HuH-7 (cell line): ENCODE measurements at places on chromosomes 7 and 10.
A peak's percentile ranks its signal among the peaks of the same experiment; 100 is the strongest.

DNA sequence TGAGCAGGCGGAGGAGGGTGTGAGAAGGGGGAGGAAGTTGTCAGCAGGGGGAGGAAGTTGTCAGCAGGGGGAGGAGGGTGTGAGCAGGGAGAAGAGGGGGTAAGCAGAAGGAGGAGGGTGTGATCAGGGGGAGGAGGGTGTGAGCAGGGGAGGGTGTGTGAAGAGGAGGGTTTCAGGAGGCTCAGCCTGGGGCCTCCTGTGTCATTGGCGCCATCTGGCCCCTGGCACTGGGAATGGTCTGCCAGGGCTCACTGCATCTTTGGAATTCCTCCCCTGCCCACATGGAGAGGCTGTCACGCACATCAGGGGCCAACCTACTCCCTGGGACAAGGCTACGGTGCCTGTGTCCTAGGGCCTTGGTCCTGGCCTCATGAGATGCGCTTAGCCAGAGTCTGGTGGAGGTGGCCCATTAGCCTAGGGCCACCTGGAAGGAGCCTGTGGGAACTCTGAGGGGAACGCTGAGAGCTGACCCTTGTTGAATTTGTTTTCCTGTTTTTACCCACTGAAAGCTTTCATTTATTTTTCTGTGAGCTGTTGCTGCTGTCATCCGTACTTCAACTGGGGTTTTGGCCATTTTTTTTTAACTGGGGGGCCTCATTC, 18.0 kb downstream of the CAMK2B start:
- DNase-seq = no peak

DNA sequence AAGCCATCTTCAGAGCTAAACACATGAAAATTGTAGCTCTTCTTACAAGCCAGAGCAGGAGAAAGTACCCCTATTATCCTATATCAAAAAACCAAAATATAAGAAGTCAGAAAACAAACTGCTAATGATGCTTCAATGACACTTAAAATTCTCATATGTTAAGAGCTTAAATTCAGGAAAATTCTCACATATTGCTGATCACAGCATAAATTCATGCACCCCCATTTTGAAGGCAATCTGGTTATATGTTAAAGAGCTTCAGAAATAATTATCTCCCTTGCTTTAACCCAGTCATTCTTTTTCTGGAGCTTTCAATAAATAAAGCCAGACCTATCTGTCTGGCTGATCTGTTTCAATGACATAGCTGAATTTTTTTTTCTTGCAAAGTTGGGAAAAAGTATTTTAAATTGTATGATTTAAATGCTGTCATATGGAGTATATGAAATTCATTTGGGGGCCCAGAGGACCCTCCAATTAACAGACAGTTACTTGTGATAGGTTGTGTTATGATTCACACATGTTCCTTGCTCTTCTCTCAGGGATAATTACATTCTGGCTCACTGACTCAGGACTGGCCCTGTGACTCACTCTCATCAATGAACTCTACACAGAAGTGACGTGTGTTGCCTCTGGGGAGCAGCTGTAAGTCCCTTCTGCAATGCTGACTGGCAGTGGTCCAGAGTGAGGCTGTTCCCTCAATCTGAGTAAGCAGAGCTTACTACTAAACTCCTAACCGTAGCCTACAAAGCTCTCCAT, 85.2 kb downstream of the HGF start:
- peak; percentile 17 for DNase-seq

GRCh38 chr10:87541114-87541513, 36.4 kb downstream of the MINPP1 start:
- no peak for DNase-seq

- peak; percentile 36 for DNase-seq
These were observed 2.5 kb downstream of the JCAD start for GRCh38 chr10:30056767-30057355.

DNA sequence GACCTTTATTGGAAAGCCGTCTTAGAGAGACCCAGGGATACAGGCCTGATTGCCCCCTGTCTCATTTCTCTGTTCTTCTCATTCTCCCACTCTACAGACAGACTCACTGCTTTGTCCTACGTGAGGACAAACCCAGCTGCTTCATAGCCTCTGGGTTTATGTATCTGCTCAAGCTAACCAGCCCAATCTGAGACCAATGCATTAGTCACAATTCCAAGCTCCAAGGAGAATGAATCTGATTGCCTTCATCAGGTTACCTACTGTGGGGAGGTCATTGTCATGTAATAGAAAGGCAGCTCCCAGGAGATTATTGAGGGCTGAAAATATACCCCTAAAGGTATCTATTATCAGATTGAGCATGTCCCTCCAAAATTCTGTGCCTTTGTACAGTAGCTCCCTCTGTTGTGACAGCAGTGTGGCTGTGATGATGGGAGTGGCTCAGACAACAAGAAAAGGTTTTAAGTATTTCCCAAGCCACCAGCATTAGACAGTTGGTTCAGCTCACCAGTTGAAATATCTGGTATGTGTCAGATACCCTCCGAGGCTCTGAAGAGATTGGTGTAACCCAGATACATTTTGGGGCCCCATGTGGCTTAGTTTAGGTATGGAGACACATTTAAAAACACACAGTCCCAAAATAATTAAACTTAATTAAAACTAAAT, 123.1 kb upstream of the EEPD1 start:
- DNase-seq = no peak

DNA sequence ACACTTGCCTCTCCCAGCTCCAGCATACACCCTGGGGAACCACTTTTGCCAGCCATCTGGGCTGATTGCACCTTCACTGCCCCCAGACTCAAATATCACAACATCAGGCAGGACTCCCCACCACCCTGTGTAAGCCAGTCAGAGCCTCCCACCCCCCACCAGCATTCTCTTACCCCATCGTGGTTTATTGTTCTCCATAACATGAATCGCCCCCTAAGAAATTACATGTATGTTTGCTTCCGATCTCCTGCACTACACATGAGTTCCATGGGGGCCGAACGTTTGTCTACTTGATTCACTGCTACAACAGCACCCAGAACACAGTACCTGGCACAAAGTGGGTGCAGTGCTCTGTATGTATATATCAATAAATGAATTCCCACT, 39.4 kb downstream of the CREB3L2 start:
- DNase-seq = no peak

DNA sequence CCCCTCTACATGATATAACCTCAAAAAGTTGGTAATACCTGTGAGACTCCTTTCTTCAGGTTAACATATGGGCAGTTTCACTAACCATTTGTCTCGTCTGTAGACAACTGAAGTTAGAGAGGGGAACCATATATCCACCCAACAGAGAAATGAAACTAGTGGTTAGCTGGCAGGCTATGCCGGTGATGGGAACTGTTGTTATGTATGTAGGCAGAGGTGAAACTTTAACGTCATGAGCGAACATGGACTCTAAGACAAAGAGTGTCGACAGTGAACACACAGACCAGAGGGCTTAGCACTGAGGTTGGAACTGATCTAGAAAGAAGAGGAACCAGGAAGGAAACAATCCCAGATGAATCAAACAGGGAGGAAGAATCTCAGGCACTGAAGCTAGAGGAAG, 112.4 kb downstream of the ELMO1 start:
- no peak for DNase-seq

GRCh38 chr7:69893906-69894305, 295.6 kb downstream of the AUTS2 start:
- DNase-seq = no peak

GRCh38 chr7:43211693-43212092, 99.2 kb downstream of the HECW1 start:
- DNase-seq = no peak

DNA sequence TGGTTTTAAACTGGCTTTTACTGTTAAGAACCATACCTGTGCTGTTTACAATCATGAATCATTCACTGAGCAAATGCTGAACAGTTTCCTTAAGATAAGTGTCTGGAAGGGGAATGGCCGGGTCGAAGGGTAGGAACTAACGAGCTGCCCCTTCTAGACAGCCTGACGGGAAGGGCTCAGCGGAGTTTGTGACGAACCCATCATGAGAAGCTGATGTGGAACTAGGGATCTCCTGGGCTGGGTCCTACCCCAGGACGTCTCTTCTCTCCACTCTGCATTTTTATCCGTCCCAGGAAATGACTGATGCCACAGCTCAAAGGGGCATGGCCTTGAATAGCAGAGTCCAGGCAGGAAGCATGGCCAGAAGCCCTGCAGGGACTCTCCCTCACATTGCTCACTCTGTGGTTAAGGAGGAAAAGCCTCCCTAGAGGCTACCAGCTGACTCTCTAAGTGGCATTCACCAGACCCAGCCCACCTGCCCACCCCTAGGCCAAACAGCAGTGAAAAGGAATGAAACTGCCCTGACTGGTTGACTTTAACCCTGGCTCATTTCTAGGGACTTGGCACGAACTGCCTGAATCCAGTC, 112.0 kb downstream of the PFKFB3 start:
- no peak for DNase-seq

DNA sequence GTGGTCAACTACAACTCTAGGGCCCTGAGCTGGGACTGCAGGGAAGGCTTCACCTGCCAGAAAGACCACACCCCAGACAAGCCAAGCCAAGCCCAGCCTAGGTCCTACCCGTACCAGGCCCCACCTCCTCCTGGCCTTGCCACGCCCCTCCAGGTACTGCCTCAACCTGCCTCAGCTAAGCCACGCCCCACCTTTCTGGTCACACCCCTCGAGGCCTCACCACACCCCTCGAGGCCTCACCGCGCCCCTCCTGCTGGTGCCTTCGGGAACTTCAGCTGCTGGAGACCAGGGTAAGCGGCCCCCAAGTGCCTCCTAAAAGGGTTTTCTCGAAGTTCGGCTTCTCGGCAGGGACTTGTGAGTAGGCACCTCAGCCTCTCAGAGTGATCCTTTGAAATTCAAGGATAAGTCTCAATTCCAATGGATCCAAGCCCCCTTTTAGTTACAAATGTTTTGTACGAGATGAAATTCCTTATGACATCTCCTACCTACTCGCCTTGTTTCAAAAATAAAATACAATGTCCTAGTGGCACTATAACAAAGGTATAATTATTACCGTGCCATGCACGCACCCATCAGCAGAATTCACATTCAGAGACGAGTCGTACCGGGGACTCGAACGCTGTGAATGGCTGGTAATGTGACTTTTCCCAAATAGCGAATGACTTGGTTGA, 171.2 kb downstream of the ARHGAP21 start:
- DNase-seq = peak; percentile 65

DNA sequence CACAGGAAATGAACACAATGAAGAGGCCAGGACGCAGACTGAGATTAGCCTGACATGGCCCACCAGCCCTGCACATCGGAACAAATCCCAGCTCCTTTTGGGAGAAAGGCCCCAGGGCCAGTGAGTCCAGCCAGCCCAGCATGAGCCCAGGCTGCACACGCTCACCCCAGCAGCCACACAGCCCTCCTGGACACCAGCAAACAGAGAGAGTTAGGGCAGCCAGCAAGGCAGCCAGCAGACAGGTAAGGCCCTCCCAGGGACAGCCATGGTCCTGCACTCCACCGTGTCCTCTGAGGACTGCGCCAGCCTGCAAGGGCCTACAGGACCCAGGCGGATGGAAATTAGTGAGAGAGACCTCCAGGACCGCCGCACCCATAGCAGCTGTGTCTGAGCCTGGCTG, 8.1 kb upstream of the GRID1 start:
- no peak for DNase-seq

DNA sequence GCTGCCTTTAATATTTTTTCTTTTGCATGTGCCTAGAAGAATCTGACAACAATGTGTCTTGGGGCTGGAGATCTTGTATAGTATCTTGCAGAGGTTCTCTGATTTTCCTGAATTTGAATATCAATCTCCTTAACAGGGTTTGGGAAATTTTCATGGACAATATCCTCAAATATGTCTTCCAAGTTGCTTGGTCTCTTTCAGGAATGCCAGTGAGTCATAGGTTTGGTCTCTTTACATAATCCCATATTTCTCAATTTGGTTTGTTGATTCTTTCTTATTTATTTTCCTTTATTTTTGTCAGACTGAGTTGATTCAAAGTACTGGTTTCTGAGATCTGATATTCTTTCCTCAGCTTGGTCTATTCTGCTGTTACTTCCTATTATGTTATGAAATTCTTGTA, 208.7 kb upstream of the GLI3 start:
- DNase-seq = no peak

DNA sequence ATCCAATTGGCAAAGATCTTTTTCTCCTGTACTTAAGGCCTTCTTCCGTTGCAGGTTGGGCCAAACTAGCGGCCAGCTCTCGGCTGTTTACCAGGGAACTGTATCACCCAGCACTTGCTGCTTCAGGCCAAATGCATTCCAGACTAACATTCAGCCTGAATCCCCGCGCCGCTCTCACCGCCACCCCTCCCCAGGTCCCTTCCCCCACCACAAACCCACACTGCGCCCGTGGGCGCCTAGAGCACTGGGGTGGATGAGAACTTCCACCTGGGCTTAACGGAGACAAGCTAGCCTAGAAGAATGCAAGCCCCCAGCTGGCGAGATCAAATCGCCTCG, 676 bp downstream of the TCAF1 start:
- no peak for DNase-seq

GRCh38 chr10:75506930-75507329, 75.5 kb downstream of the LRMDA start:
- no peak for DNase-seq

- no peak for DNase-seq
These were observed 117.7 kb downstream of the ELFN1 start for GRCh38 chr7:1787681-1788235.

- DNase-seq = no peak
These were observed 31.6 kb downstream of the IL15RA start for GRCh38 chr10:5945561-5946418.

GRCh38 chr10:102681696-102682095, 32.5 kb downstream of the ARL3 start:
- no peak for DNase-seq

DNA sequence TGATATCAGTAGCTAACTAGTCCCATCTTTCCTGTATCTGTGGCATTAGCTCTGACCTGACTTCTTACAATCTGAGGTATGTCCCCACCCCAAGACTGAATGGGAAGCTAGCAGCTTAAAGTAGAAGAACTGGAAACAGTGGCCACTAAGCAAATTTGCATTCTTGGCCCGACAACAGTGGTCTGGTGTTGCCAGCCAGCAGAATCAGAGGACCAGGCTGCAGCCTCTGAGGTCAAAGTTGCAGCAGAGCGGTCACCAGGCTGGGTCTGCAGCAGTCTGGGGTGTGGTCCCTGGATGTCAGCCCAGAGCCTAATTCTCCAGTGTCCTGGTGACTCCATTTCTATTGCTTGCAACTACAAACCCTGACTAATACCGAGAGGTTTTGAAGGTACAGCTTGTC, 26.3 kb downstream of the FAM107B start:
- DNase-seq = no peak

DNA sequence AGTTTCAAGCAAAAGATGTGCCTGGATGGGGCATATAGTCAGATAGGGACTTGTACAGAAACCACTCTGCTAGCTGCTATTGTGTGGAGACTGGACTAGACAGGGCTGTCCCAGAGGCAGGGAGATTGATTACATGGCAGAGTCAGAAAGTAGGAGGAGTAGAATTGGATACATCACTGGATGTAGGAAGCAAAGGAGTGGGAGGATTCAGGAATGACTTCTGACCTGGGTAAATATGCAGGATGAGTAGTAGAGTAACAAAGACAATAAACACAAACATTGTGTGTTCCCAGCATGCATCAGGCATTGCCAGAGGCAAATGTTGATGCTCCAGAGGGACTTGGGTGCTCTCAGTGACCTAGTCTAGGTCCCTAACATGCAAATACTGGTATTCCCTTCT, 30.9 kb upstream of the MAT1A start:
- peak; percentile 56 for DNase-seq
